ENCODE measurements at places on chromosomes 11 and 22.

- no peak for DNase-seq
These were observed 100.3 kb downstream of the SNX19 start for GRCh38 chr11:130815956-130816355.

DNA sequence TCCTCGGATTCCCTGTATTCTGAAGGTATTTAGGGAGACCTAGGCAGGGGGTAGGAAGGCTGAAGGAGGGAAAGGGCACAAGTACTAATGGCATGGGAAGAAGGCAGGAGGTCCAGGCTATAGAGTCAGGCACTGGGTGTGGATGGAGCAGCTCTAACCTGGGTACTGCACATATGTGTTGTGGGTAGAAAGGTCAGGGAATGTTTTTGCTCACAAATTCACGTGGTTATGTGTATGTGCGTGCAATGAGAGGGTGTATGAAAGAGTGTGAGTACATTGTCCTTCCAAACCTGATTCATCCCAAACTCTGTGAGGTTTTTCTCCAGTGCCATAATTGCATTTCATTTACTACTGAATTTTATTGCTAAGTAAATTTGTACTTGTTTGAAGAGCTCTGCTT lies 23.2 kb downstream of the DNHD1 start:
- DNase-seq: no peak

DNA sequence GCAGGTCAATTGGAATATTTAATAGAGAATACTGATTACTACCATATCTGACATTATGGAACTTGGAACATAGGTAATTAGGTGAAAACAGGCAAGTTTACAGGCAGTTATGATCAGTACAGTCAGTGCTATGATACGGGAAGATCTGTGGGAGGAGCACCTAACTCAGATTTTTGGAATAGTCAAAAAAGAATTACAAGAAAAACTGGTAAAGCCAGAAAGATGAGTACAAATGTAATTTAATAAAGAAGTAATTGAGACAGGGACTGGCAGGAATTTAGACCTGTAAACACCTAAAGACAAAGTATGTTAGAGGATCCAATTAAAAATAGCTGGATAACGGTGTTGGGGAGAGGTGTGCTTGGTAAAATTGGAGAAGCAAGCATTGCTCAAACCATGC lies 206.5 kb upstream of the ANO5 start:
- DNase-seq: no peak

DNA sequence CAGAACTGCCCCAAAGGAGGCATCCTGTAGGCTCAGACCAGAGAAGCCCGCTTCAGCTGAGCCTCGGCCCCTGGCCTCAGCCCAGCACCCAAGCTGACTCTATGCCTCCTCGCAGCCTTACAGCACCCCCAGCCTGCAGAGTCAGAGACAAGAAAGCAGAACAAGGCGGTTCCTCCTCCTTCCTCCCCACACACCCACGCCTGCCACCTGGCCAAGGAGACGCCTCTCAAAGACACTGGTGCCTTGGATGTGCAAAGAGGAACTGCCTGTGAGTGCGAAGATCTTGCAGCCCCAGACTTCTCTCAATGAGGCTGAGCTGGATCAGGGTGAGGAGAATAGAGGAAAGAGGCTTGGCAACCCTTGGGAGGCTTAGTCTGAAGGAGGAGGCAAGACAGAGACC lies 60.2 kb downstream of the PDE2A start:
- no peak for DNase-seq

- no peak for DNase-seq
These were observed 414.0 kb upstream of the LUZP2 start for GRCh38 chr11:24082860-24083259.

DNA sequence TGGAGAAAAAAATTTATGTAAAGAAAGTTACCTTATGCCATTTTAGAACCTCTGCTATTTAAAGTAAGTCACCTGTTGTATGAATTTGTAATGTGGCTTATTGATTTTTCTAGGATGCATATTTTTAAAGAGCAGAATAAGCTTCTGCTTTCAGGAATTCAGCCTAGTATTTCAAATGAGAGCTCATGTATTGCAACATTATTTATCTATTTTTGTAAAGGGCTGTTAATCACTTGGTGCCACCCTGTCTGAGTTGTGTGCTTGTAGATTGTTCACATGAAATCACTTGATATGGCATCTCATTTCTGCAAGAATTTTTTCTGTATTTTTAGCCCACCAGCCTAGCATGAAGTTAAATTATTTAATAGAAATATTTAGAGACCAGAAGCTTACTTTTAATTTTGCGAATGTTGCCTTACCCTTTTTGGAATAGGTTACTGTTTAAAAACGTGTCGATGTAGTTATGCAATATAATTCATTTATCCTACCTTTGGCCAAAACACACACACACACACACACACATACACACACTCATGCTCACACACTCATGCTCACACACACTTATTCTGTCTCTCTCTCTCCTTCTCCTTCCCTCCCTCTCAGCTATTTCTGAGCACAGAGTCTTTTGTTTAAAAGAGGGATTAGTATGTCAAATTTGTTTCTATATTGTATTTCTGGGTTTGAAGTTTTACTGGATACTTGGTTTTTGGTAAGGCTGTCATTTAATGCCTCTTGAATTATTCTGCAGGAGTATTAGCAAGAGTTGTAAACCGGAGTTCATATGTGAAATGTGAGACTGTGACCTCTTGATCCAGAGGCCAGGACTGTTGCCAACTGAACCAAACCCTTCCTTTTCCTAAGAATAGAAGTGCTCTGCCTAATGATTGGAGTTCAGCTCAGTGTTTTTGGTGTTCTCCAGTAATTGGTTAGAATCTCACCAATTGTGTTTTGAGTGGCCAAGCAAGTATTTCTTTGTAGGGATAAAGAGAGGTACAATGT lies 34.4 kb downstream of the YAP1 start:
- DNase-seq: no peak

DNA sequence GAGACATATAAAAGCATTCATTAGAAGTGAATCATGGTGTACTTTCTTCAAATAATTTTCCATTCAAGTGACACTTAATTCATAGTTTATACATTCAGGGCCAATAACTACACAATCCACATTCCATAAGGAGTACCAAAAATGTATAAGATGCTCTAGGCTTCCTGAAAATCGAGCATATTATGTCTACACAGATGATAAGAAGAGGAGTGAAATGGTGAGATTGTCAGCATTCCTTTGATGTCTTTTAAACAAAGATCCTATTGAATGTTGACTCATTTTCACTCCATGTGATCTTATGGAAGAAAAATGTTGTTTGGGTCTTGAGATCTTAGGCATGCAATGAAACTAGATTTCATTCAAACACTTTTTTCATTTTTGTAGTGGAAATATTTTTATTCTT lies 843.2 kb downstream of the KCNA4 start:
- DNase-seq: no peak

- no peak for DNase-seq
These were observed 15.7 kb upstream of the IL10RA start for GRCh38 chr11:117970400-117971024.

- no peak for DNase-seq
These were observed 31.9 kb downstream of the COMMD9 start for GRCh38 chr11:36257351-36257750.

- DNase-seq: no peak
These were observed 52.9 kb upstream of the AMOTL1 start for GRCh38 chr11:94715225-94715624.

DNA sequence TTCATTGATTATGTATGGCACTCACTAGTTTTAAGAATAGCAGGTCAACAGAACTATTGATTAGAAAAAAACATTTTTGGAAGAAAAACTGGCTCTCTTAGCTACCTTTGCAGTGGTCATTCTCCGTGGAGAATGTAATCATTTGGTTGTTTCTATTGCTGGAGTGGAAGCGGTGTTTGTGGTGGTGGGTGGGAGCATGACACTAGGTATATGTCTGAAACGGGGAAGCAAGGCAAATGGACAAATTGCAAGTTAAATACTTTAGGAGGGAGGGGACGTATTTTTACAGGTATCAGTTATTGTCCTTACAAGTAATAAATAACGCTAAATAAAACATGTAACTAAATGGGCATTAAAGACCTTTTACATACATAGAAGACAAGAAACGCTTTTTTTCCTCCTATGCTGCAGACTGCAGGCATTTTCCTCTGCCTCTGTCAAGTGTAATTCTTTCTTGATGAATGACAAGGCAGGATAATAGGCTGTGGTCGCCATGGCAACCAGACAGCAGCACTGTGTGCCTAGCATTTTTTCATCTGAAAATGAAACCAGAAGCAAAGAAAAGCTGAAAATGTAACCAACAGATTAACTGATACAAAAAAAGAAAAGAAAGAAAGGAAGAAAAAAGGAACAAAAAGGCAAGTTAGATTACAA lies 46.2 kb downstream of the BLID start:
- DNase-seq: no peak

- DNase-seq: no peak
These were observed 14.9 kb downstream of the PGAP2 start for GRCh38 chr11:3823303-3823702.

GRCh38 chr11:118859973-118860372 lies 23.7 kb upstream of the CXCR5 start:
- no peak for DNase-seq

GRCh38 chr11:74650498-74650897 lies 58.1 kb downstream of the POLD3 start:
- DNase-seq: no peak

DNA sequence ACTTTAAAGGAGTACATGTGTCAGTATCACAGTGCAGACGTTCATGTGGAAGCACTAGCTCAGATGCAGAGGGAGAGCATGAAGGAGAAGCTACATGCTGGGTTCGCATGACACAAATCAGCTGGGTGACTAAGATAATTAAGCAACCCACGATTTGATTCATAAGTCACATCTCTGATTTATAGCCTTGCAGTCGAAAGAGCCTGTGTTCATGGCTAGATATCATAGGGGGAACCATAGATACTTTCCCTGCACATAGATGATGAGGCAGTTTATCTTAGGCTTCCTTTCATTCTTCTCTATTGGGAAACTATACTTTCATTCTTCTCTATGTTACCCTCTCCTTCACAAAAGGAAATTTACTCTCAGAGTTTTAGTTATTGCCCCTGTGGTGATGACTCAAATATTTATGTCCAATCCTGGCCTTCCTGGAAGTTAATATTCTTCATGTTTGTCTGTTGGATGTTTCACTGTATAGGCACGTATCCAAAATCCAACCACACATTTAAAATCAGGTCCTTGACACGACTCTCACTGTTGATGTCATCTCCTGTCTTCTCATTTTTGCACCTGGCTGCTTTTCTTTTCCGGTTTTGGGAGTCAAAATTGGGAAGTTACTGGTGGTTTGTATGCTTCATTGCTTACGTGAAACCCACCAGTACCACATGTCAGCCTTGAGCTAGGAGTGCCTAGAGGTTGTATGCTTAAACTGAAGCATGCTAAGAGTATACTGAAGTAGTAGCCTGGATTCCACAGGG lies 56.3 kb upstream of the SLC5A12 start:
- DNase-seq: no peak

GRCh38 chr11:97557399-97557798 lies 1167.6 kb downstream of the JRKL start:
- DNase-seq: no peak

- no peak for DNase-seq
These were observed 13.0 kb downstream of the CERK start for GRCh38 chr22:46725096-46725495.

- DNase-seq: no peak
These were observed 595.2 kb downstream of the BRD1 start for GRCh38 chr22:49232319-49233067.

DNA sequence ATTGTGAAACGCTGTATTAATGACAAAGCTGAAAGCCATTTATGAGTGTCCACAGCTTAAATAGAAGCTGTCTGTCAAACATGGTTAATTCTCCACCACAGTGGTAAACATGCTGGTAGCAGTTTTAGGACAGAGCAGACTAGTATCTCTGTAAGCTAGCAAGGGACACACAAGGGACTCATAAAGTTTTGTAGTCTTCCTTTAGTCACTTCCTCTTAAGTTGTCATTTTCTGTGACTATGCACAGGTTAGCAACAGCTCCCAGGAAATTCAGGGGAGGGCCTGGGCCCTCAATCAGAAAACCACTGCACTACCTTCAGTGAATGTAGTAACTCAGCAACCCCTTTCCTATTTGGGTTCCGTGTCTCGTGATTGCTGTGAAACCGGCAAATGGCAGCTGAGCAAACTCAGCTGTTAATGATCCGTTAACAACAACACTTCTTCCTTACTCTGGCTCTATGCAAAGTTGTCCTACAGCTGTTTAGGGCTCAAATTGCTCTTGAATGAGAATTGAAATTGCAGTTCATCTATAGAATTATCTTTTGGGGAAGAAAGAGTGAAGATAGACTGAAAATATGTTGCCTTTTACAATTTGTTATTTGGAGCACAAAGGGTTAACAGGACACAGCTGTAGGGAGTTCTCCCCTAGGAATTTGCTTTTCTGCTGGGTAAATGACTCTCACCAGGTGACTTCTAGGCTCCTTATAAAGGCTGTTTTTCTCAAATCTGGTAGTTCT lies at the start of gene MMP26:
MMP26 (plus strand) TSS at position 731 of the 736 bp plus-strand sequence.
- DNase-seq: no peak

GRCh38 chr22:47238690-47239473 lies 476.4 kb downstream of the TBC1D22A start:
- DNase-seq: no peak

DNA sequence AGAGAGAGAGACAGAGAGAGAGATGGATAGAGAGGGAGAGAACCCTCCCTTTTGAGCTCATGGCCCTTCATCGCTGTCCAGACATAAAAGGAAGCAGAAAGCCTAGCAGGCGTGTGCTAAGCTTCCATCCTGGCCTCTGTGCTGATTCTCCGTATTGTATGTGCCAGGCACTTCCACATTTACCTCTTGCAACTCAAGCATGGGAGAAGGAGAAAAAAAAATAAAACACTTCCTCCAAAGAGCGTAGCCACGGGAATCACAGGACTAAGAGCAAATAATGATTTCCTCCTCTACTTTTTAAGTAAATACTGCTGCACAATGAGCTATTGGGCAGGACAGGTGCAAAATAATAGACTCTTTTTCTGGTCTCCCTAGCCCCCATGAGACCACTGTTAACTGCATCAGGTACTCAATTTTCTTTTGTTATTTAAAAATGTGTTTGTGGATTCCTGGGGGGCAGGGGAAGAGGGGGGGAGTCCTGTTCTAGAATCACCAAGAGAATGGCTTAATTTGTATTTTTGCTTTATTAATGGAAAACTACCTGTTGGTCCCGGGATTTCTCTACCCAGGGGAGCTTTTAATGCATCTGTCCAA lies 154.3 kb downstream of the NXPE2 start:
- no peak for DNase-seq

DNA sequence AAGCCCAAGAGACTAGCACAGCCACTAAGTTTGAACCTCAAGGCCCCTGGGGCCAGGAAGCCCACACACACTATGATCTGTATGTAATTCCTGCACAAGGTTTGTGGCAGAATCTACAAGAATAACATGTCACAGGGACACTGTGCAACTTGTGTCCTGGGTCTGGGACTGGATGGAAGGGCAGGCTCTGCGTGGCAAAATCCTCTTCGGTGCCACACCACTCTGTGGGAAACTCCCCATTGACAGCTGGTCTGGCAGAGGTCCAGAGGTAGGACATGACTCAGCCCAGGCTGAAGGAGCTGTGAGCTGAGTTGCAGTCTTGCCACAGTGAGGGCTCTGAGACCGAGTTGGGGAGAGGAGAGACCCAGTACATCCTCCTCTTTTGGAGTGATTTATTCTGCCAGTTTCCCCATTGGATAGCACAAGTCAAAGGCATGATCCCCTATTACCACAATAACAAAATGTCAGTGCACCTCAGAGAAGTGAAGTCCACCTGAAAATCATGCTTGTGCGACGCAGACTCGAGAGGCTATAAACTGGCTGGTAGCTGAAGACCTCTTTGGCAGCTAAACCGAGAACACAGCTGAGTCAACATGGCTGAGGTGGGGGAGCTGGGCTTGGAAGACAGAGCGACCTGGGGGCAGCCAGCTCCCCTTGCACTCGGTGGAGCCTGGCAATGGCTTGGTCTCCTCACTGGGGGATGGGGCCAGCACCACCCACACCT lies 23.3 kb upstream of the SERPIND1 start:
- peak; percentile 6 for DNase-seq
